ENCODE measurements at places on chromosomes 6 and 20. TPM values are rescaled to one million over a fixed set of nuclear protein-coding genes. Genes with fewer than 3 reads are reported as not detected.

The ULBP1 gene
- not detected for total RNA-seq

- DNase-seq = no peak
These were observed 123.0 kb upstream of the SNX9 start for GRCh38 chr6:157699777-157700636.

DNA sequence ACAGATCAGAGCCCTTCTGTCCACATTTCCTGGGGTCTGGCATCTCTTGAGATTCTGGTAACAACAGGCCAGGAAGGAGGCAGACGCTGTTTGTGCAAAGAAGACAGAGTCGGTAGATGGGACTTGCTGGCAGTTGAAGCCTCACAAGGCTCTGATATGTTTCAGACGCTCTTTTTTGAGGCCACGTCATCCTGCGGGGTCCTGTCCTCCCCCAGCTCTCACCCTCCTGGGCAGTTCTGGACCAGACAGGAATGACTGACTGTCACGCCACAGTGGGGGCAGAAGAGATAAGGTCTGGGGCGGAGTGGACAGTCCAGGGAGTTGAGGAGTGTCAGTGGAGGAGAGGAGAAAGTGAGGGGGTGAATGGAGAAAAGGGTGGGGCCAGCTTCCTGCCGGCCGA lies 87.1 kb upstream of the SULF2 start:
- DNase-seq = no peak

DNA sequence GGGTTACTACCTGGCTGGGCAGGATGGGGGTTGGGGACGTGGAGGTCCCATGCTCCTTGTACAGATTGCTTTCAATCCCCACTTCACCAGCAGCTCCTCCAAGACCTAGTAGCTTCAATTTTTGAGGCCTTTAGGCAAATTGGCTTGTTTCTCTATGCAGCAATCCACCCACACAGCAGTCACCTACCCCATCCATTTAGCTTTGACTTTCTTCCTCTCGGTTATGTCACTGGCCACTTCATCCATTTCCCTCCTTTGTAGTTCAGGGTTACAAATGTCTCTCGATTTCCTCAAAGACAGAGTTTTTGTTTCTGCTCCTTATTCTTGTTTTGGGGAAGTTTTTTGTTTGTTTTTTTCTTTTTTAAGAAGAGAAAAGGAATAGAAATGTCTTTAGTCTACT lies 33.4 kb upstream of the RSPO4 start:
- no peak for DNase-seq

GRCh38 chr6:36930483-36930882 lies 24.1 kb upstream of the PI16 start:
- no peak for DNase-seq
